HFFc6 (cell line): ENCODE measurements at places on chromosomes 1 and 21. TPM values are rescaled to one million over a fixed set of nuclear protein-coding genes. Genes with fewer than 3 reads are reported as not detected.

DNA sequence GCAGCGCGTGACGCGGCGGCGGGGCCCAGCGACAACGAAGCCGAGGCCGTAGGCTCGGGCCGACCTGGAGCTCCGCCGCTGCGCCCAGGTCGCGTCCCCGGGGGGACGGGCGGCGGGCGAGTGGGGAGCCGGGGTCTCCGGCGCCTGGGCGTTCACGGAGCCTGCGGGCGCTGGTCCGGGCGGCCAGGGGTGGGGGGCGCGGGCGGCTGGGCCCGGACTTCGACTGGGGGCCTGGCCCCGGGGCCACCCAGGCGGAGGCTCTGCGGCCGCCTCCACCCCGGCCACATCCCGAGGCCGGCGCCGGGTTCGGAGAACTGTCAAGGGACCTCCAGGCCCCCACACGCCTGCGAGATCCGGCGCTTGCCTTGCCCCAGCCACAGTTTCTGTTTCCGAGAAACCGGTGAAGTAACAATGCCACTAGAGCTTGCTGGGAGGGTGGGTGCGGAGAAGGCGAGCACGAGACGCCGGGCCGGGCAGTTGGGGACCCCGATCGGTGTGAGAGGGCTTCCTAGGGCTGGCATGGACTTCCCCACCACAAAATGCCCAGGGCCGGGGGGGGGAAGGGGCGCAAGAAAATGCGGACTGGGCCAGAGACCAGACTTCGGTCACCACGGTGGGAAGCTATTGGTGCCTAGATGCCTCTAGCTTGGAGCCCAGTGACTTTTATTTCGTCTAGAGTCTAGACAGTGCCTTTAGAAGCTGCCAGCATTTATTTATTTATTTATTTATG lies 501 bp downstream of the FBXO6 start:
- no peak for DNase-seq

GRCh38 chr1:225481738-225482137 lies 53.9 kb upstream of the LBR start:
- no peak for DNase-seq

DNA sequence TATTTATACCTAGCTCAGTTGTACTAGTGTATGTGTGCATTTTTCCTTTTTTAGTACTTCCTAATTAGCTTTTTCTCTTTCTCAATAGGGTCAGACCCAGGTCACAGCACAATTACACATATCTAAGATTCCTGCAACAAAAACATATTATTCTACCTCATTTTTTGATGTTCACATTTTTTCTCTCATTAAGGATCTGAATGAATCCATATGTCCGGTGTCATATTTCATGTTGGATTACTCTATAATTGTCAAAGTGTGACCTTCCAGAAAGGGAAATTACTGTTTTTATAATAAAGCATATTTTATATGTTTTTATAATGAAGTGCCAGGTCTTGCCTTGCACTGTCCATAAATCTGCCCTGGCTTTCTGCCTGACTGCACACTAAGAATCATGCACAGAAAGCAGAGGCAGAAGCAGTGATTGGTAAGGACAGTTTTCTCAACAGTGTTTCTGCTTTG lies 143.7 kb downstream of the KCNT2 start:
- peak; percentile 48 for DNase-seq

DNA sequence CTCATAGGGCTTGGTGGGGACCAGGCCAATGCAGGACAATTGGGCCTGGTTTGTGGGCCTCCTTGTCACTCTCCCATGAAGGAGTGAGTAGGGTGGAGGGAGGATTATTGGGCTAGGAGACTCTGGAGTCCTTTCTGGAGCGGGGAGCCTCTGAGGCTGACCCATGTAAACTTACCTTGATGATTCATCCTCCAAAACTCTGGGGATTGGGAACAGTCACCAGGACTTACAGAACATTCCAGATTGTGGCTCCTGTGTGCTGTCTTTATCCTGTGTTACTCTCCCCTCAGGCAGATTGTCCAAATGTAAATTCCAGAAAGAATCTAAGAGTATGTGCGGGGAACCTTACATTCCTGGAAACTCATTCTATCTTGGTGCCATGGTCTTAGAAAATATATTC lies 197.6 kb downstream of the CAMTA1 start:
- DNase-seq: no peak

DNA sequence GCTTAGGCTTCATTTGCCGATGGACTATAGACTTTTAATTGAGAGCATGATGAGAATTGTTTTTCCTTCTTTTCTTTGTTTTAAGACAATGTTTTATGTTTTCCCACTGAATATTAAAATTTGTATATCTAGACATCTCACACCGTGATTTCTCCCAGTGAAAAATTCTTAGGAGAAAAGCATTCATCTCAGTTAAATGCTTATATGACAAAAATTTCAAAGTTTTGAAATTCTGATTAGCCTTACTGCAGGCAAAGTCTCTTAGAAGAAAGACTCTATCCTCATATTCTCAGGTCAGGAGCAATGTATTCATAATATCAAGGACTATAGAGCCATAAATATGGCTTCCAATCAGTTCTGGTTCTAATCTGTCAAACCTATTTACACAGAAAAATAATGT lies 2085.0 kb downstream of the NCAM2 start:
- no peak for DNase-seq

DNA sequence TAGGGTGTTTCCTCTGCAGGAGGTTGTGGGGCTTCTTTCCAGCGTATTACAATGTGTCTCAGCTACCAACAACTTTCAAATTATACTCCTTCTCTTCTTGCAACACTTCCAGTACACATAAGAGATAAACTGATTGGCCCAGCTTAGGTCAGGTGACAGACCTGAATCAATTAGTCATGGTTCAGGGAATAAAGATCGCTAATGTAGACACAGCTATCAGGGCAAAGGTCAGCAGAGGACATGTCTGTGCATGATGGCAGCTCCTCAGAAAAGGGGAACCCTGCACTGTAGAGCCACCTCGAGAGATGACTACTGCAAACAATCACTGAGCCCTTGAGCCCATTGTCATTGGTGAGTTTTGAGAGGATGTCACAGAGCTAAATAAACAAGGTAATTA lies 36.8 kb upstream of the PKN2 start:
- DNase-seq: no peak

DNA sequence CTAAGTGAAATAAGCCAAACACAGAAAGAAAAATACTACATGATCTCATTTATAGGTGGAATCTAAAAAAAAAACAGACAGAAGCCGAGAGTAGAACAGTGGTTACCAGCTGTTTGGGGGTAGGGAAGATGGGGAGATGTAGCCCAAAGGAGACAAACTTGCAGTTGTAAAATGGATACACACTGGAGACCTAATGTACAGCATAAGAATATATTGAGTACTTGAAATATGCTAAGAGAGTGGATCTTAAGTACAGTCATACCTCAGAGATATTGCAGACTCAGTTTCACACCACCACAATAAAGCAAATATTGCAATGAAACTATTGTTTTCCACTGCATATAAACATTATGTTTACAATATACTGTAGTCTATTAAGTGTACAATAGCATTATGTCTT lies 316.7 kb downstream of the LRRC40 start:
- DNase-seq: no peak

- no peak for DNase-seq
Measured at GRCh38 chr1:89436856-89437255, 73.0 kb downstream of the GBP6 start.

DNA sequence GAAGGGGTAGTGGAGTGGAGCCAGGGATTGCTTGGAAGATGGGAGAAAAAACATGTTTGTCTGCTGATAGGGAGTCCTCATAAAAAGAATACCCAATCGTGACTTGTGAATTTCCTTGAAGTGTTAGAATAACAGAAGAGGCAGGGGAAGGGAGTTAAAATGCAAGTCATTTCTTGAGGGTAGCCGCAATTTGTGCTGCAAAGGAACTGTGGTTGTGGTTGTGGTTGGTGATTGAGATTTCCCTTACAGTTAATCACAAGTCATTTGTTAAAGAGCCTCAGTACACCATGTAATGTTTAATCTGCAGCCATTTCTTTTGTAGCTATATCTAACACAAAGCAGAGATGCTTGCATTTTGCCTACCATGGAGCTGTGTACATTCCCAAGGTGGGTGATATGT lies 38.5 kb upstream of the EGLN1 start:
- no peak for DNase-seq

DNA sequence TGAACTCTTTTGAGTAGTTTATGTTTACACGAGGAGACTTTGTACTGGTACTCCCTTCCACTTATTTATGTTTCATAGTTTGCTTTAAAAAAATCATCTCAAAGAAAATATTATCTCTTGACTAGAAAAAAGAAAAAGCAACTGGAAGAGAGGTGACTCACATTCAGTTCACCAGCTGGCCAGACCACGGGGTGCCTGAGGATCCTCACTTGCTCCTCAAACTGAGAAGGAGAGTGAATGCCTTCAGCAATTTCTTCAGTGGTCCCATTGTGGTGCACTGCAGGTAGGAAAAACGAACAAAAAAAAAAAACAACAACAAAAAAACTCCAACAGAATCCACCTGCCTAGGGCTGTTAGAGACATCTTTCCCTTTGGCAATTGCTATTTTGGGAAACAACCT lies 102.9 kb downstream of the PTPRC start:
- DNase-seq: no peak

- DNase-seq: no peak
Measured at GRCh38 chr1:13823126-13823880, 123.3 kb downstream of the PRDM2 start.

DNA sequence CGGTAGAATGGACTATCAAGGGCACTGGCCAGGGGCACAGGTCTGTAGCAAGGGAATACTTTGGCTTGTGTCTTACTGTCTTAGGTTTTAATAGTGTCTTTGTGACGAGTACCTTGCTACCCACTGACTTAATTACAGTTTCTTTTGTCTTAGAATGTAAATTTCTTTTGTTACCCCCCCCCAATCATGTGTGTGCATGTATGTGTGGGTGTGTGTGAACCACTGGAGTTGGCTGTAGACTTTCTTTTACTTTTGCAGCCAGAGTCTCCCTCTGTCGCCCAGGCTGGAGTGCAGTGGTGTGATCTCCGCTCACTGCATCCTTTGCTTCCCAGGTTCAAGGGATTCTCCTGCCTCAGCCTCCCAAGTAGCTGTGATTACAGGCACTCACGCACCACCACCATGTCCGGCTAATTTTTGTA lies 61.8 kb upstream of the CLDN14 start:
- DNase-seq: no peak

- no peak for DNase-seq
Measured at GRCh38 chr21:25871566-25871965, 136.8 kb downstream of the GABPA start.

DNA sequence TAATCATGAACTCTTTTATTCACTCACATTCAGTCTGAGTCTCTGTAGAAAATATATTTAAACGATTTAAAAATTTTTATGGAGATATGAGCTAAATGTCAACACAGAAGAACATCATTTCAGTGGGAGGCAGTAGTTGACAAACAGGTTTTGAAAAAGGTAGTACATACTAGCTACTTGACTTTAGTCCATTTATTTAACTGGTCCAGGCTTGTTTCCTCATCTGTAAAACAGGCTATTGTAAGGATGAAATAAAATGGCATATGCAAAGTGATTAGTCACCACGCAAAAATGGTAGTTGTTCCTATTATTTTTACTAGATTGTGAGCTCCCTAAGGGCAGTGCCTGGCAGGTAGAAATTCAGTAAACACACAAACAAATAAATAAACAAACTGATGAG lies 75.2 kb downstream of the NTPCR start:
- no peak for DNase-seq

DNA sequence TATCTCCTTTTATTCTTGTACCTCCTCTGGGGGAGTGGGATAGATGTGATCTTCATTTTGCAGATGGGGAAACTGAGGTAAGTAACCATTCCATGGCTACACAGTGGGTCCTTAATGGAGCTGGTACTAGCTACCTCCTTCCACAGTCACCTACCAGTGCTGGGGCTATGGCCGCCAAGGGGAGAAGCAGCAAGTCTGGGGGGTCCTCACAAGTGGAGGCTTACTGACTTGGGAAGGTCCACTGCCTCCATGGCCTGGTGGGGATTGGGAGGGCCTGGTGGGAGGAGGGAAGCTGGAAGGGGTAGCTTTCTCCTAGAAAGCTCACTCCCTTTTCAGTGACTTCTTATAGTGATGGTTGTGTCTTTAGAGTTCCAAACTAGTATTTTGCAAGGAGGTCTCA lies 5.9 kb upstream of the FOXO6 start:
- DNase-seq: no peak

GRCh38 chr1:39896909-39897685 lies 4.6 kb downstream of the MYCL start:
- peak; percentile 43 for DNase-seq

DNA sequence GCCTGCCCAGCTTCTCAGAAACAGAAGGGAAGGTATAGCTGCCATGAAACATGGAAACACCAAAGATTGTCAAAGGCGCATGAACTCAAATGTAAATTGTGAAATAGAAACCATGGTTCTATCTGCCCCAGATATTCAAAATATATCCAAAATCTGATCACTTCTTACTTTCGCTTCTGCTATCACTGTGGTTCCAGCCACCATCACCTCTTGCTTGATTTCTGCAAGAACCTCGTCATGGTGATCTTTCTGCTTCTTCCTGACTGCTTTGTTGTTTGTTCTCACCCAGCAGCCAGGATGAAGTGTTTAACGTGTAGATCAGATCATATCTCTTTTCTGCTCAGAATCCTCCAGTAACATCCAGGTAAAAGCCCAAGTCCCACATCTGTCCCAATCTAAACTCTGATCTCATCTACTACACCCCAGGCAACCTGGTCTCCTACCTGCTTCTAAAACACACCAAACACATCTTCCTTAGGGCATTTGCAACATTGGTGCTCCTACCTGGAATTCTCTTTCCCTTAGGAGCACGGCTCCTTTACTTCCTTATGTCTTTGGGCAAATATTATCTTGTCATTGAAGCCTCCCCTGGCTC lies 10.5 kb upstream of the LMO4 start:
- no peak for DNase-seq

DNA sequence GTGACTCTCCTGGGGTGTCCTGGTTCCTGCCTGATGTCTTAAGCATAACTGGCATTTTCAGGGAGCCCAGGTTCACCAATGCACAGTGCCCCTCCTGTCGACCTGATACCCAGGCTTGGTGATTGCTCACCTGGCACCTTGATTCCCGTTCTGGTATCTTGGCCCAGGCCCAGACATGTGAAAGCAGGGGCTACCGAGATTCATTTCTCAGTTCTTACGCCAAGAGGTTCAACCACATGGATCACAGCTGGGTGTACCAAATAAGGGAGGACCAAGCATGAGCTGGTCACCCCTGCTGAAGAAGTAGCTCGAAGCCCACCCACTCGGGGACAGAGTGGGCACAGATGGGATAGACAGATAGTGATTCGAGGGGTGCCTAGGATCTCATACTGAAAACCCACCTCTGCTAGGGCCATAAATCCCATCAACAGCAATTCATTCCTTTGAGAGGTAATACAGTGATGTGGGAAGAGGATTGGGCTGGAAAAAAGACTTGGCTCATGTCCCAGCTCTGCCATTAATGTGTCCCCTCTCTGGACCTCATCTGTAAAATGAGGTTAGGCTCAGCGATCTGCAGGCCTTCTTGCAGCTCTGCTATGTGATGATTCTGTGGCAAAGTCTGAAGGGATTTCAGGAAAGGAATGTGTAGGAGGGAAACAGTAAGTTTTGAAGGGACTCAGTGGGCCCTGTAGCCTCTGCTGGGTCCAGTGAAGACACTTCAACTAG lies 2.7 kb downstream of the EPHX1 start:
- no peak for DNase-seq

The RGS13 gene
- total RNA-seq: not detected in 3 replicates

The DIRAS3 gene
- 1.1 to 3.1 TPM (median 2.2 TPM) in 3 replicates for total RNA-seq

The KPRP gene
- total RNA-seq: not detected in 3 replicates

The COL6A2 gene
- total RNA-seq: 426 to 517 TPM (median 509 TPM) in 3 replicates

The TBX19 gene
- total RNA-seq: 0.39 to 0.50 TPM (median 0.47 TPM) in 3 replicates

The CNKSR1 gene
- total RNA-seq: 0.11 to 0.53 TPM (median 0.19 TPM) in 3 replicates

The PEAR1 gene
- total RNA-seq: 3.7 and 19.2 TPM in 2 replicates
